ENCODE measurements at places on chromosomes 2 and 18.

GRCh38 chr18:49186242-49186641 is 235.5 kb upstream of the SMAD7 start:
- DNase-seq, result no peak

DNA sequence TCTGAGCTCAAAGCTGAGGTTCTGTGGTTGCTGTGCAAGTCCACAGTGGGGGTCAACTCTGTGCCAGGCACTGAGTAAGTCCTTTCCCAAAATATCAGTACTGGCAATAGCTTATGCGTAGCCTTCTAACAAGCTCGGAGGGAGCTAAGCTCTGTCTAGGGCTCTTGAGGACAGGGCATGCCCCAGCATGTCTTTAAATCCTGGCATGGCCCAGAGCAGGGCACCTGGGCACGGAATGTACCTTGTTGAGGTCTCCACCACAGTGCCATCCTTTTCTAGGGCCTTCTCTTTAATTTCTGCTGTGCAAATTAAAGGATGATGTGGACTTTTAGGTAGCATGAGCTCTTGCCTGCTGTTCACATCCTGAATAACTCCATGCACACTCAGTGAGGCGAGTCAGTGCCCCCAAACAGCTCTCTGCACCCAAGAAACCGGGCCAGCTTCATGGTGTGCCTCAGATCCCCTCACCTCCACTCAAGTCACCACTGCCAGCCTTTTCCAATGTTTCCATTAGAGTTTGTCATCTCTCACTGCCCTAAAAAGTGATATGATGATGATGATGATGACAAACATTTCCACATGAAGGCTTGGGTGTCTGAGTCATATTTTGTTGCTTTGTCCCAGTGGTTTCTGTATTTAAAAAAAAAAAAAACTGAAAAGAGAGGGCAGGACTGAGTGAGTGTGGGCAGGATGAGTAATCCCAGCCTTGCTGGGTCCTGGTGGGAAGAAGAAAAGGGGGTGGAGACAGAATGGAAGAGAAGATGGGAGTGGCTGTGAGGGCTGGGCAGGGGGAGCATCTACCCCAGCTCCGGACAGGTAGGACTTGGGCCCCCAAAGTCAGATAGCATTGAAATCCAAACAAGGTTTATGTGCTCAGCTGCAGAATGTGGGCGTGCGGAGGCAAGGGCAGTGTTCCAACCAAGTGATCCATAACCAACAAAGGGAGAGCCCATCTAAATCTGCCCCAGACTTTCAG is 78.9 kb downstream of the ZBTB7C start:
- no peak for DNase-seq

GRCh38 chr2:8409461-8410260 is 272.2 kb upstream of the ID2 start:
- no peak for DNase-seq

DNA sequence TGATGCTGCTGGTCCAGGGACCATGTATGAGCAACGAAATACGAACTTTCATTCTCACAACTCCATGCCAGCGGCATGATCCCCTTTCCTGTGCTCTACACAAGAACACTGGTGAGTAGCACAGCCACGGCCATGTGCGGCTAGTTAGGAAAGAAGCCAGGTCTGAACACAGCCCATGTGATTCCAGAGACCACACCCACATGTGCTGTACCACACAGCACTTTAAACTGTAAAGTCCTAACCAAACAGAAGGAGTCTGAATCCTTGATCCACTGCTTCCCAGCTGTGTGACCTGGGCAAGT is 33.0 kb upstream of the ACAA2 start:
- DNase-seq, result no peak

- no peak for DNase-seq
Measured at GRCh38 chr2:641872-642815, 35.1 kb downstream of the TMEM18 start.

All from retinal pigment epithelial cell (primary cell).